GM23338 (cell line): ENCODE measurements at places on chromosomes 1 and 21. TPM values are rescaled to one million over a fixed set of nuclear protein-coding genes. Genes with fewer than 3 reads are reported as not detected.

Gene PRAMEF1
- 0.23 TPM in 1 of 2 replicates, not detected in the other for total RNA-seq

Gene RHEX
- not detected in 2 replicates for total RNA-seq

Gene BATF3
- total RNA-seq, result 3.6 and 6.8 TPM in 2 replicates

GRCh38 chr1:224510880-224511645 is 76.5 kb upstream of the WDR26 start:
- DNase-seq, result no peak
- no peaks in the 10 kb centered on the region for H3K36me3 ChIP-seq
- peaks cover 6% of the 10 kb centered on the region for H3K4me1 ChIP-seq
- no peak overlapping the region for H3K27ac ChIP-seq
- no peaks in the 10 kb centered on the region for H3K27me3 ChIP-seq

DNA sequence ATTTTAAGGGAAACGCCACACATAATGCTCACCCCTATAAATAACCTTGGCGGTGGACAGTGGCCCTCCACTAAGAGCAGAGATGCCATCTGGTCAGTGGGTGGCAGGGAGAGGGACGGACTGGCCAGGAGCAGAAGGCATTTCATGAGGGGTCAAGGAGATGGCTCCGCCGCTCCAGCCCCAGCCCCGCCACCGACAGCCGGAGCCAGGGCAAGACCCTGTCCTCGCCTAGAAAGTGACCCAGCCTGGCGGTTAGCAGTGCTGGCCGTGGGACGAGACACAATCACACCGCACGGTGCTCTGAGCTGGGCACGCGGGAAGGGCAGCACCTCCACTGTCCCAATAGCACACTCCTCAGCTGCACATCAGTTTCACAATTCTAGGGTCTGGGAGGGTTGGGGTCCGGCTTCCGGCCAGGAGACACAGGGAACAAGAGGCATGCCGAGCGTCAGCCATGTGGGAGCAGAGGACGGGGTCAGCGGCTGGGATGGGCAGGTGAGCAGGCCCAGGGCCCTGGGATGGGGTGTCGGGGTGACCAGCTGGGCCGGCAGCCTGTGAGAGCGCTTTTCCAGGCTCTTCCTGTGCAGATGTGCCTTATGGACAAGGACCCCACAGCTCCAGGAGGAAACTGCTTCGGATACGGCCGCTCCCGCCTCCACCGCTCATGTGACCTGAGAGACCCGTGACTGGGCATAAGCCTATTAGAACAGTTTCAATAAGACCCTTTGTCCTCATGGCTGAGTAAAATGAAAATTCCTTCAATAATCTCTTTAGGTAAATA is 5.7 kb downstream of the SLC19A1 start:
- H3K27me3 ChIP-seq, result no peaks in the 10 kb centered on the region
- DNase-seq, result no peak
- H3K27ac ChIP-seq, result no peak overlapping the region
- H3K4me1 ChIP-seq, result no peaks in the 10 kb centered on the region; the same call in 1 of the 2 replicates

- no peak overlapping the region for H3K27ac ChIP-seq
- H3K4me3 ChIP-seq, result no peak overlapping the region
- H3K36me3 ChIP-seq, result no peaks in the 10 kb centered on the region
- DNase-seq, result no peak
- H3K4me1 ChIP-seq, result no peaks in the 10 kb centered on the region
Observed at GRCh38 chr1:13826009-13826408, 126.0 kb downstream of the PRDM2 start.

GRCh38 chr1:203768256-203768655 is 3.3 kb downstream of the LAX1 start:
- DNase-seq, result no peak
- no peak overlapping the region for H3K4me3 ChIP-seq
- 0 out of 2 replicates have a peak, but pooled peaks cover 5% of the 10 kb centered on the region for H3K4me1 ChIP-seq
- no peaks in the 10 kb centered on the region for H3K27me3 ChIP-seq

- no peaks in the 10 kb centered on the region for H3K36me3 ChIP-seq
- no peak for DNase-seq
- H3K27ac ChIP-seq, result no peak overlapping the region
- H3K4me3 ChIP-seq, result no peak overlapping the region
Observed at GRCh38 chr1:110520827-110521226, 1.9 kb upstream of the KCNA10 start.
